Effector memory CD4-positive, alpha-beta T cell (primary cell): ENCODE measurements at places on chromosomes 12 and 14.

DNA sequence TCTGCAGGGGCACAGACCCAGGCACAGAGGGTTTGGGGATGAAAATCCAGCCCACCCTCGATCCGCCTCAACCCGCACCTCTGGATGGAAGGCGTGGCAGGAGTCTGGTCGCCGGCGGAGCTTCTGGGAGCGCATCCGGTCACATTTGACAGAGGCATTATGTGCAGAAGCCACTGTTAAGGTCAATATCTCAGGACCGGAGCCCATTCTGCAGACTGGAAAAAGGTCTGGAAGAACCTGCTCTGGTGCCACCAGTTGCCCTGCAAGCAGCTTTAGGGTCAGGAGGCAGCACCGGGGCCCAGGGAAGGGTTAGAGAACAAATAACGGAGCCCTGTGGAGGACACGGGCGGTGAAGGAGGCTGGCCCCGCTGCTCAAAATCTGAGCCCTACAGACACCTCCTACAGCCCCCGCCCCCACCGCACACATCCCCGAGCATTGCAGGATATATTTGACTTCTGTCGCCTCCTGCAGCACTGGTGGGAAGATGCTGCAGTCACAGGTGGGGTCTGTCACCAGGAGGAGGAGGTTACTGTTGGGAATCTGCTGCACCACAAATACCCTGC is 25.1 kb upstream of the LRTM2 start:
- DNase-seq: no peak

- no peak for DNase-seq
Measured at GRCh38 chr12:2387103-2387834, 334.5 kb downstream of the CACNA1C start.

DNA sequence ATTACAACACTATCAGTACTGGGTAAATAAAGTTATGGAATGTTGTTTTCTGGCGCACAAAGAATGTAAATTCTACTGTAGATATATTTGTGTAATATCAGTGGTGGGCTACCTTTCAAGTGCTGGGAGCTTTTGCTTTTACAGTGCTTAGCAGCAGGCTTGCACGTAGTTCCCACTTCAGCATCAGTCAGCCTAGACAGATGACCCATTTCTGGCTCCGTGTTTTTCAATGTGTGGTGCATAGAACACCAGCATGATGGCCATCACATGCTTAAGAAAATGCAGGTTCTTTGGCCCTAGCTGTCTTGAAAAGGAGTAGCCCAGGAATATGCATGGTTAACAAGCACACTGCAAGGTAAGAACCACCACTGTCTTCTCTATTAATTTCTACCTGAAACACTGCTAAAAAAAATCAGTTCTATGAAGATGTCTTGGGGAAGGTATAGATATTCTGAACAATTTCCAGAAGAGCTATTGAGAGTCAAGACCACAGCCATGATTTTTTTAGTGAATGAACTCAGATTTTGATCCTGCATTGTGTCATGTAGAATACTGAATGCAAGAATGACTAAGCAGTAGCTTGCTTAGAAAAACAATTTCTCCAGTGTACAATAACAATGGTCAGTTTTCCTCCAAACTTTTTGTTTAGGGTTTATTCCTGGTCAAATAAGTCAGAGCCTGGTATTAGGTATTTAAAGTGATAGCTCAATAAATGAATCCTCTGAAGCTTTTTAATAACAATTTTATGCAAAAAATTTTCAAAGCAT is 195.7 kb downstream of the AKAP6 start:
- no peak for DNase-seq

DNA sequence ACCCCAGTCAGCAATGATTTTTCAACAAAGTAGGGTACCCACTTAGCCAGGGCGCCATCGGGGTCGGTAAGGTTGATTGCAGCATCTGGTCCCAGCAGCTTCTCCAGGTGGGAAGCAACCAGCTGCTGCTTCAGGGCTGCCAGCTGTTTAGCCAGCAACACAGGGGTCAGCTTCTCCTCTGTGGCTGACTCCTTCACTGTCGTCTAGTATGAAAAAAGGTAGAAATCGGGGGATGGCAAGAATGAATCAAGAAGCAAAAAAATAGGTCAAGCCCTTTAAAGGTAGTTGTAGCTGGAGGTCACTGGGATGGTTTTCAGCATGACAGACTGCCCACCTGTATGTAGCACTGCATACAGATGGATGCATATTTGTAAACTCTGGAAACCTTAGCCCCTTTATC is 11.6 kb downstream of the MBD6 start:
- no peak for DNase-seq

GRCh38 chr12:27077586-27077985 is 4.8 kb downstream of the C12orf71 start:
- DNase-seq: no peak

DNA sequence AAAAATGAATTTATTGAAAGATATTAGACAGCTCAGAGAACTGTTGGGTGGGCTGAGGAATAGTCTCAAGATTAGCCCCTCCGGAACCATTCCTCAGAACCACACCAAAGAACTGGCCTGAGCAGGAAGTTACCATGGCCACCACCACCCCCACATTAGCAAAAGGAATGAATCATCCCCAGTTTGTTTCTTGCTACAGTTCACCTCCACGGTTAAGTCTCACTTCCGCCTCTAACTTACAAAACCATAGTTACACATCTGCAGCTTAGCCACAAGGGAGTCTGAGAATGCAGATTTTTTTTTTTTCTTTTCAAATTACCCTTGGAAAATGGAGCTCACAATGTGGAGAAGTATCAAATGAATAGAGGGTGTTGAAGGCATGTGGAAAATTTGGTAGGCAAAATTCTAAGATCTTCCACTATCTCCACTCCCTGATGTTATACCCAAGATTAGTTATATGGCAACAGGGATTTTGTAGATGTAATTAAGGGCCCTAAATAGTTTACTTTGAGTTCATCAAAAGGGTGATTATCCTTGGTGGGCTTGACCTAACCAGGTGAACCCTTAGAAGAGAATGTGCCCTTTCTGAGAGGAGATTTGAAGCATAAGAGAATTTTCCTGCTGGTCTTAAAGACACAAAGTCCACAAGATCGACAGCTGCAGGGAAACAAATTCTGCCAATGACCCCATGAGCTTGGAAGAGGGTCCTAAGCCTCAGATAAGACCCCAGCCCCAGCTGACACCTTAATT is 129.8 kb upstream of the KRR1 start:
- DNase-seq: no peak

- DNase-seq: no peak
Measured at GRCh38 chr14:103310576-103311095, 23.4 kb upstream of the EIF5 start.

DNA sequence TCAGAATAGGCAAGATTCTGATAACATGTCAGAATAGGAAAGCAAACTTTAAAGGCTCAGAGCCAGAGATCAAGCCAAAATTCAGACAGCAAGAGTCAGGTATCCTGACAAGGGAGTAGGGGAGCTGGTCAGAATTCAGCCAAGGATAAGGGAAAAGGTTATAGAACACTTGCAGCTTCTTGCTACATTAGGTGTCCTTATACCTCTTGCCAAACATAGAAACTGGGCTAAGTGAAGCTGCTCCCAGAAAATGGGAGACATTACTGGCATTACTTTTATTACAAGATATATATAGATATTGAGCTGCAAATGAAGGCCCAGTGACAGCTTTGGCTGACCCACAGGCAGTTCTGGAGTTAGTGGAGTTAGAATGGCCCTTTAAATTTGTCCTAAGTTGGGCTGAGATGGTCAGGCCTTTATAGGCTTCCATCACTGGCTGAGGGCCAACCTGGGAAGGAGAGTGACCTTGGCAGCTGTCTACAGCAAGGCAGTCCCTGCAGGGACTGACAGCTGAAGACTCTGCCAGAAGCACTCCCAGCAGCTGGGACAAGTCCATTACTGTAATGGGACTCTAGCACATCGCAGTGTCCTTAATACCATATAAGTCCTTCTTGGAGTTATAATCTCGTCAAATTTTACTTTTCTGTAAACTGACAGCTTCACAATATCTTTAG is 83.0 kb downstream of the LRRC9 start:
- no peak for DNase-seq

DNA sequence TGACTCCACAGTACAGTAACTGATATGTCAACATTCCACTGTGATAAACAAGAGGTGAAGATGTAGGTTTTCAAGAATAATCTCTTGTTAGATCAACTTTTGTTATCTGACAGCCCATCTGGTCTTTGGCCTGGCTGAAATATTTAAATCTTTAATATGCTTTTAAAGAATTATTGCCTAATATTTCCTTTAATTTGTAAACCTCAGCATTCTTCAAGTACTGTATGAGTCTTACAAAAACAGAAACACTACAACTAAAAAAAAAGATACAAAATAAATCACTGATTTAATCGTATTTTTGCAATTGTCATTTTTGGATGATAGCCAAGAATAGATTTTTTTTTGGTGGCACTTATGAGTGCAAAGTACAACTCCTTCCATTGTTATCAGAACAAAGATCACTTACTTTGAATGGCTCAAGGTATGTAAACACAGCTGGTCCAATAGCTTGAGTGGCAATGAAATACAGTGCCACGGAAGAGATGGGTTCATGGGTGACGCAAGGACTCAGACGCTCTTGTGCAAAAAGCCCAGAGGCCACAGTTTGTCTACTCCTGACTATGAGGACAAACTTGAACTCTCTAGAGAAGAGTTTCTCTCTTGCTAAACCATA is 109.5 kb downstream of the PAX9 start:
- no peak for DNase-seq

- DNase-seq: no peak
Measured at GRCh38 chr14:67574806-67575205, 25.3 kb downstream of the PIGH start.

- DNase-seq: no peak
Measured at GRCh38 chr12:79848339-79848738, 86.6 kb downstream of the PPP1R12A start.

- DNase-seq: no peak
Measured at GRCh38 chr12:102528111-102528510, 47.7 kb upstream of the IGF1 start.

- DNase-seq: no peak
Measured at GRCh38 chr12:77299001-77299400, 233.6 kb upstream of the E2F7 start.
